Activated naive CD4-positive, alpha-beta T cell (primary cell): ENCODE measurements at places on chromosomes 7 and 10.

DNA sequence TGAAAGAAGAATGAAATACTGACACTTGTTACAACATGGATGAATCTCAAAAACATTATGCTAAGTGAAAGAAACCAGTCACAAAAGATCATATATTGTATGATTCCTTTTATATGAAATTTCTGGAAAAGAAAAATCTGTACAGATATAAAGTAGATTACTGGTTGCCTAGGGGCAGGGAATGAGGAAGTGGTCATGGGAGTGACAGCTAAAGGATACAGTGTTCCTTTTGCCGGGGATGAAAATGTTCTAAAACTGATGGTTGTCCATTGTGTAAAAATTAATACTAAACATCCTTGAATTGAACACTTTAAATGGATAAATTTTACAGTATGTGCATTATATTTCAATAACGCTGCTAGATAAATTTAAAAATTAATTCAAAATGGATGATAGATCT lies 25.1 kb downstream of the ALOX5 start:
- no peak for DNase-seq

DNA sequence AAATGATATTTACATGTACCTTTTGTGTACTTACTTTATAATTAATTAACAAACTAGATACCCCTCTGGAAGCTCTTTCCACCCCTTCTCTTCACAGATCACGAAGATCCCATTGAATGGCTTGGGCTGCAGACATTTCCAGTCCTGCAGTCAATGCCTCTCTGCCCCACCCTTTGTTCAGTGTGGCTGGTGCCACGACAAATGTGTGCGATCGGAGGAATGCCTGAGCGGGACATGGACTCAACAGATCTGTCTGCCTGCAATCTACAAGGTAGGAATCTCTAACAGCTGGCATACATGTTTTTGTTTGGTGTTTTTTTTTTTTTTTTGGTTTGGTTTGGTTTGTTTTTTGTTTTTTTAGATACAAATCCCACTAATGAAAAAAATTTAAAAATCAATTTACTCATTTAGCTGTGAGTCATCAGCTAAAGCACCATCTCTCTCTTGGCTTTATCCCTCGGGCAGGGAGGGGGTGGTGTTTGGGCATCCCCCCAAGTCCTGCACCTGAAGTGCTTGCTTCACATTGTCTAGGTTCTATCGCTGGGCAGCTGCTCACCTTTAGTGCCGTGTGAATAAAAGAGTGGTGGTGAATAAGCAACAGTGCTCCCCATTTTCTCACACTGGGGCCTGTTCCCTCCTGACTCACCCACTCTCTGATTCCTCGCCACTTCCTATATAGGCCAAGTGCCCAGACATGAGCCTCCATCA lies 68.9 kb downstream of the MET start:
- DNase-seq, result no peak

GRCh38 chr7:27150568-27151340 lies 1.6 kb downstream of the HOXA3 start:
- no peak for DNase-seq

DNA sequence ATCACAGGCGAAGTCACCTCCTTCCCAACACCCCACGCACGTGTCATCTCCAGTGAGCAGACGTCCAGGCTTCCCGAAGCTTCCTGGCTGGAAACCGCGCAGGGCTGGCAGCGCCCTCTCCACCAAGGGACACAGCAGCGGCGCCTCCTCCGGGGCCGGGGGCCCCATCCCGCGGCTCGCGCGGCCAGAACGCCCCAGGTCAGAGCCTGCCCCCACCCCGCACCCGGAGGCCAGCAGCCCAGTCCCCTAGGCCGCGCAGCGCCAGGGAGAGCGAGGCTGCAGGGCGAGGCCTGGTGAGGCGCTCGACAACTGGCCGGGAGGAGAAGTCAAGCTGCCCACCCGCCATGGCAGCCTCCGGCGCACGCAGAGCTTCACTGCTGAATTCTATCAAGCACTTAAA lies 247.0 kb downstream of the SEMA3D start:
- DNase-seq, result no peak

- no peak for DNase-seq
These were observed 169.3 kb upstream of the PRR15 start for GRCh38 chr7:29394321-29394720.

- no peak for DNase-seq
These were observed 91.3 kb upstream of the TMEM106B start for GRCh38 chr7:12119620-12120303.

DNA sequence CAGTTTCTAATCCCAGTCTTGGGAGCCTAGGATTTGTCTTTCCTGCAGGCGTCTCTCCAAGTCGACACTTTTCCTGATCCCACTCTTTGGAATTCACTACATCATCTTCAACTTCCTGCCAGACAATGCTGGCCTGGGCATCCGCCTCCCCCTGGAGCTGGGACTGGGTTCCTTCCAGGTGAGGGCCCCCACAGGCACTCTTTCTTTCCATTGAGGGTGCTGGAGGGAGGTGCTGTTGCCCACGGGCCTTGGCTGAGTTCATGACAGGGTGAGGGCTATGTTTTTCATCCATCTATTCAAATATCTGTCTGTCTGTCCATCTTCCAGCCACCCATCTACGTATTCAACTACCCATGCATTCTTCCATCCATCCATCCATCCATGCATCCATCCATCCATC lies 12.6 kb downstream of the GHRHR start:
- DNase-seq, result no peak
